Activated CD4-positive, alpha-beta T cell treated with anti-CD3 and anti-CD28 coated beads, Interleukin-2, amount 50 U/mL, for 1 hour (primary cell): ENCODE measurements at places on chromosomes 6 and 20.

- DNase-seq, result no peak
Measured at GRCh38 chr20:50526403-50526989, 16.3 kb downstream of the PTPN1 start.

DNA sequence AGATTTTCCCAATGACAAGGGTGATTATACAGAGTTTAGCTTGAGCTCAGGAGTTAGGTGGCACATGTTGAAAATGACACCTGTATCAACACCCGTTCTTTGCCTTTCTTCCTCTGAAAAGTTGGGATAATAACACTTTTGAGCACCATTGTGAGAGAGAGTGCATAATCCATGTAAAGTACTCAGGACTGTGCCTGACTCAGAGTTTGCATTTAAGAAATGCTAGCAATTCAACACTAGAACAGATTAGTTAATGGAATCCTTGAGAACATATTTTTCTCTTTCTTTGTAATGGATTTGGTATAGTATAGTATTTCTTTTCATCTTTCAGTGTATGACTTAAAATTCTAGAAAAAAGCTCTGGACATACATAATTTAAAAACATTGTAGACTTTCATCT lies 449.2 kb downstream of the GJA1 start:
- DNase-seq, result no peak

GRCh38 chr6:27873021-27873940 lies 38.9 kb downstream of the OR2B2 start:
- peak; percentile 61 for DNase-seq

DNA sequence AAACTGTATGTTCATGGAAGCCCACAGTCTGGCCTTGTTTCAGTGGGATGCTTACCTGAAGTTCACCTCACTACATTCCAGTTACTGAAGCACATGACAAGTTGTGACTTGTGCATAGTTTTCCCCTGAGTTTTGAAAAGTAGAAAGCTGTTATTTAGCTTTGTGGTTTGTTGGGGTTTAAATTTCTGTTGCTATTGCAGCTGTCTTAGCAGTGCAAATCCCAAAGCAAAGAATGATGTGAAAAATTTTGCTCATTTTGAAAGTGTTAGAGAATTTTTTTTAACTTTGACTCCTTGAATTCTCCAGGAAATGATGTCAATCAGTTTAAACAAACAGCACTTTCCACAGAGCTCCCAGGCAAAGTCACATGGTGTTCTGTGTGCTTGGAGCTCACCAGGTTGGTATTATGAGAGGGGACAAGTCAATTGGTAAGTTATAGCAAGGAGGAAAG lies 268.4 kb downstream of the ADGRG6 start:
- DNase-seq, result no peak

GRCh38 chr6:2943564-2943955 lies 27.8 kb downstream of the SERPINB6 start:
- no peak for DNase-seq

DNA sequence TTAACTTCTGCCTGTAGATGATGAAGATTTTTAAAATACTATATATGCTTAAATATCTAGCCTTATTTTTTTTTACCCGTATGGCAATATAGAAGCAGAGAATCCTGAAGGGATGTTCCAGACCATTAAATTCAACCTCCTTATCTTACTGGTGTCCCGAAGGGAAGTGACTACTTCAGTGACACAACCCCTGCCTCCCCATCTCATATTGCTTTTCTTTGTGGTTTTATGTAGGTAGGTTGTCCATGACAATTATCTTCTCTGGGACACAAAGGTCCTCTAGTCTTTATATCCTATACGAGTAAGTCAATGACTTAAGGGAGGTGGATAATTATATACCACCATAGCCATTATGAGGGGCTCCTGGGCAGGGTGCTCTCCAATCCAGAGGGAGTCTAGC lies 57.4 kb upstream of the EMILIN3 start:
- no peak for DNase-seq

DNA sequence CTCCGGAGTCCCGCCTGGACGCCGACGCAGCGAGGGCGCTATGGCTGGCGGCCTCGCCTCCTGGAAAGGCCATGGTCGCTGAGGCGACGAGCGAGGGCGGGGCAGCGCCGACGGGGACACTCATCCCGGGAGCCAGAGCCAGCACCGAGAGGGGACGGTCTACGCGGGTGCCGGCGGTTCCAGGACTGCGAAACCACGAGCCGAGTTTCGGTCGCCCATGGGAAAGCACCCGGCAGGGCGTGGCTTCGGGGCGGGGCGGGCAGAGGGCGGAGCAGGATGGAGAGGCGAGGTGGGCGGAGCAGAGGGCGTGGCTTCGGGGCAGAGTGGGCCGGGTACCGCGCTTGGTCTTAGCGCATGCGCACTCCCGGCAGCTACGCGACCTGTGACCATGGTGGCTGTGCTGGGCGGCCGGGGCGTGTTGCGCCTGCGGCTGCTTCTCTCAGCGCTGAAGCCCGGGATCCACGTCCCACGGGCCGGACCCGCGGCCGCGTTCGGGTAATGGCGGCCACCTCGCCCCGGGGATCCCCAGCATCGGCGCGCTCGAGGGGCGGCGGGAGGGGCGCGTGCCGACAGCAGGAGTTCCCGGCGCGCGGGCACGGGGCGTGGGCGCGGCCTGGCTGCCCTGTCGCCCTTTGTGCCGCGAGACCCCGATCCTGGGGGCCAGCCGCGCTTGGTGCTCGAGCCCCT lies at the start of gene BPHL:
TSS of gene BPHL (plus strand) at position 359 of the 687 bp plus-strand sequence. CDS start at position 389, 30 bp downstream.
- DNase-seq, result peak; percentile 100

DNA sequence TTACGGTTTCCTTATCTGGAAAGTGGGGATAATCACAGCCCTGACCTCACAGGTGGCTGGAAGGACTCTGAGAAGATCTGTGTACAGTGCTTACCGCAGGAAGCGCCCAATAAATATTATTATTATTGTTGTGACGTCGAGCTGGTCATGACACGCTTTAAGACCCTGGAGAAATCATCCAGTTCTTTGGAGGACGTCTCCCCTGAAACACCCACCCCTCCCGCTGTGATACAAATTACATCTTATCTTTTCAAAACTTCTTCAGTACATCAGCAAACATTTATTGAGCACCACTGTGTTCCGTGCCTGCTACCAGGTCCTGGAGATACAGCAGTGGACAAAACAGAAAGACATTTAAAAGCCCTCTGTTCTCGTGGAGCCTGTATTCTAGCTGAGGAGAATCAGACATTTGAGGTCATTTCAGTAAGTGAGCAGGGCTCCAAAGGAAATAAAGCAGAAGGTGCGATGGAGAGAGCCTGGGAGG lies 118.7 kb downstream of the CEBPB start:
- DNase-seq, result no peak
